ENCODE measurements at places on chromosomes 12 and 14.

GRCh38 chr12:9071969-9072368 lies 43.8 kb downstream of the A2M start:
- no peak for DNase-seq

DNA sequence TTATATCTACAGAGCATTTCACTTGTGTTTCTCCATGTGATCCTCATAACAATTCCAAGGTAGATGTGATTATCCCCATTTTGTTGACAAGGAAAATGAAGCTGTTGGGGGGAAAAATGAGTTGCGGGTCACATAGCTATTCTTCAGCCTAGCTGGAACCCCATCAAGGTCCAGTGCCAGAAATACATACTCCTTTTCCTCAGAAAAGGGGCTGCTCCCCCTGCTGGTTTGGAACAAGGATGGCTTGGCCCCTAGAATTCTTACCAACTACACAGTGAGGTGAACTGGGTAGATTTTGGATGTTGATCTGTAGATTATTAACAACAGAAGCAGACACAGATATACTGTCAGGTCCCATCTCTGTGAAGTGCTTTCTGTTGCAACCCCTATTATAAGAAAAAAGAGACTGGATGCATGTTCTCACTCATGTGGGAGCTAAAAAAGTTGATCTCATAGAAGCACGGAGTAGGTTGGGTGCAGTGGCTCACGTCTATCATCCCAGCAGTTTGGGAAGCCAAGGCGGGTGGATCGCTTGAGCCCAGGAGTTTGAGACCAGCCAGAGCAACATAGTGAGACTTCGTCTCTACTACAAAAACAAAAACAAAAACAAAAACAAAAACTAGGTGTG lies 8.9 kb downstream of the IKZF4 start:
- peak; percentile 78 for DNase-seq

- no peak for DNase-seq
Measured at GRCh38 chr14:80003138-80003537, 208.2 kb downstream of the DIO2 start.

- DNase-seq = no peak
Measured at GRCh38 chr14:63928744-63929174, 76.0 kb downstream of the SYNE2 start.

- no peak for DNase-seq
Measured at GRCh38 chr12:29103539-29103974, 45.5 kb upstream of the FAR2 start.

- DNase-seq = peak; percentile 90
Measured at GRCh38 chr12:123141615-123142517, 9.0 kb downstream of the PITPNM2 start.

DNA sequence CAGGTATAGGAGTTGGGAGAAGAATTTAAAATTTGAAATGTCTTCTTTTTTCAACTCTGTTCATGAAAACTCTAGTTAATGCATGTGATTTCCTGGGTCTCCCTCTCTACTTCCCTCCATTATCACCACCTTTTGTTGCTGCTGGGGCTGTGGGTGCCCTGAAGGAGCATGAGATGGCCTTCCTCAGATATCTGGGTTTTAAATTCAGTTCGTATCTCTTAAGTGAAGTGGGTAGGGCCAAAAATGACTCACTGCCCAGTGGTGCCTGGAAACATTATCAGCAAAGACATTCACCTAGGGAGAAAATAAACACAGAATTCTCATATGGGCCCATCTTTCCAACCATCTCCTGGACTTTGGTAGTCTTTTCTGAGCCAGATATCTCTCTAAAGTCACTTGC lies 234.9 kb upstream of the PLEKHG7 start:
- no peak for DNase-seq

DNA sequence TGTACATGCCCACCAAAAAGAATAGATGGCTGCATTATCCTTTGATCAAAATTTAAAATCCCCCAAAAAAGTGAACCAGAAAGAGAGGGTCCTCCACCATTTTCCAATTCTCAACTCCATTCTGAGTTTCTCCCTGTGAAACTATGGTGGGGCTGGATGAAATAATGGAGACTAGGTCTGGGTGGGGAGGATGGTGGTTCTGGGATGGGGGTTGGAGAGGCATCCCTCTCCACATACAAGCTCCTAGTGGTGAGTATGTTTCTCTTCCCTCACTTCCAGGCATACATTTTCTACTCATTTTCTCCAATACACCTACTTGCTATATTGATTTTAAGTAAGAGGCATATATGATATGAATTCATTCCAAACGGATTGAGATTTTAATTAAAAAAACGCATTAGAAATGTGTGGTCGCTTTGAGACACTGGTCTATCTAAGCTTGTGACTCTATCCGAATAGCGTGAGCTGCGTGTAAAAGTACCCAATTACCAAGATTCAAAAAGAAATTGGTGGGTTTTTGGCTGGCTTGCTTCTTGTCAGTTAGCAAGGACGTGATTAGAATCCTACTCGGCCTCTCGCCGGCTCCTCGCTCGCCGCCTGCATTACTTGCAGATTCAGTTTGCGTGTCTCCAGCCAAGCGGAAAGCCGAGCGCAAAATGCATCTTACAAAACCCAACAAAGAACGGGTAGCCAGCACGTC lies 3.4 kb downstream of the ASCL1 start:
- no peak for DNase-seq

DNA sequence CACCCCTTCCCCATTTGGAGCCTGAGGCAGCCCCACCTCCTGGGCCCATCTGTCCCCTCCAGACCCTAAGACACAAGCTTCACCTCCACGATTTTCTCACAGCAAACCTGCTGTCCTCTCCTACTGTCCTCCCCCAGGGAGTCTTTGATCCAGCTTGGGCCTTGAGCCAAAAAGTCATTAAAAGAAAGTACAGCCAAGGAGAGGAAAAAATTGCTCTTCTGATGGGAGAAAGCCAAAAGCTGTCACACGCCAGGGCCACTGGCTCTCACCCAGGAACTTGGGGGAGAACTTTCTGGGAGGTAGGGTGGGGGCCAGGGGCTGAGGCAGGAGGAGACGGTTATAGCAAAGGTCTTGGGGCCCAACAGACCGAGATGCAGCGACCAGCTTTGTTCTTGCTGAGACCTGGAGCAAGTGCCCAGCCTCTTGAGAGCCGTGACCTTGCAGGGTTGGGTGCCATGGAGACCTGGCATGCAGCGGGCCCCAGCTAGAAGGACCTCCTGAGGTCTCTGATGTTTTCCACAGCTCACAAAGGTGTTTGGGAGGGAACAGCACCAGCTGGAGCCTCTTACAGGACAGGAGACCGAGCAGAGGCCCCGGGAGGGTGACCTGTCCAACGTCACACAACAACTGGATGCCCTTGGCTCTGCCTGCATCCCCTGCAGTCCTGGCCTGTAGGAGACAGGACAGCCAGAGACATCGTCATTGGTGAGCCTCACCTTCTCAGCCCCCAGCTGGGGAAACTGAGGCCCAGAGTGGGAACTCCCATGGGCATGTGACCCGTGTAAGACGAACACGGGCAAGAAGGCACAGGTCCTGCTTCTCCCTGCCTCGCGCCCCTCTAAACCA lies 124.5 kb downstream of the CALM1 start:
- no peak for DNase-seq

DNA sequence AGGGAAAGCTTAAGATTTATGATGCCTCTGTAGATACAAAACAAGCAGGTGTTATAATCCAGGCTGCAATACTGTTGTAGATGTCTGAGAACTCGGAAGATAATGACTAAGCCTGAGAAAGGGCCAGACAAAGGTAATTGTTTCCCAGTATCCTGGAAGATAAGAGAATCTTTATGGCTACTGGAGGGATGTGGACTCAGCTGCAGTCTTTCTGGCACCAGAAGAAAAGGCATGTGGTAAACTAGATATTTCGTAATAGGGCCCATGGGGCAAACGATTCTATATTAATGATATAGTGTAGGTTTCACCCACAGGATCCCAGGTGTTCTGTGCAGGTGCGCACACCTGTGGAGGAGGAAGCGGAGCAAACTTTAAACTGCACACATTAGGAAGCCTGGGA lies 9.2 kb upstream of the APOLD1 start:
- no peak for DNase-seq

DNA sequence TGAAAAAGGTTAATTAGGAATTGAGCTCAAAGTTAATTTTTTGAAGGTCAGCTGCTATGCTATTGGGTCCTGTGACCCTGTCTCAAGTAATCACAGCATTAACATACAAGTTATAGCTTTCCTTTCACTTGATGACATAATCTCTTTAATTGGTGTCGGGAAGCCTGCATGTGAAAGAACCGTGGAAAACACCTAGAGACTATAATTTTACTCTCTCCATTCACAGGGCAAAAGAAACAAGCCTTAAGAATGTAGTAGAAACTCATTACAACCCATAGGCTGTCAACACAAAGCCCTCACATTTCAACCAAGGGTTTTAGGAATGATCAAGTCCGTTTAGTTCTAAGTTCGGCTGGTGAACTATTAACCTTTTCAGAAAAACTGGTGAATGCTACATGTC lies 104.4 kb downstream of the PPM1A start:
- DNase-seq = no peak

DNA sequence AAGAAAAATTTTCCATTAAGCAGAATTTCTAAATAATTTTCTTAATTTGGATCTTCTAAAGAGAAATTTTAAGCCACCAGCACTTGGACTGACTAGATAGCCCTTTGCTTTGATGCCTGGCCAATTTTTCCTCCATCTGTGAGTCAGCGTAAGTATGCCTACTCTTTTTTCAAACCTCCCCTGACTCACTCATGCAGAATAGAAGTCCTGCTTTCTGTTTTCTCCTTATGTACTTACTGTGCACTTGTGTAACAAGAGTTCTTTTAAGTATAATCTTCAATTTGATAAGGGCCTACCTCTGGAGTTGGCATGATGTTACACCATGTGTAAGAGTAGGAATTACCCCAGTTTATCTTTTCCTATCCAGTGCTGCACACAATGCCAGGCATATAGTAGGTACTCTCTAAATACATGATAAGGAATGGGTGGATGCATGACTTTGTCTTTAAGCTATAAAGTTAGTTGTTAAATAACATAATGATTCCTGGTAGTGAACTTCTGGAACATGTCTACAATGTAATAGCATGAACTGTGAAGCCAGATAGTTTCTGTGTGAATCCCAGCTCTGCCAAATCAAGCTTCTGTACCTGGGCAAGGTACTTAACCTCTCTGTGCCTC lies 329.6 kb downstream of the TMTC2 start:
- peak; percentile 83 for DNase-seq

- no peak for DNase-seq
Measured at GRCh38 chr14:88599761-88600439, 37.1 kb downstream of the ZC3H14 start.

DNA sequence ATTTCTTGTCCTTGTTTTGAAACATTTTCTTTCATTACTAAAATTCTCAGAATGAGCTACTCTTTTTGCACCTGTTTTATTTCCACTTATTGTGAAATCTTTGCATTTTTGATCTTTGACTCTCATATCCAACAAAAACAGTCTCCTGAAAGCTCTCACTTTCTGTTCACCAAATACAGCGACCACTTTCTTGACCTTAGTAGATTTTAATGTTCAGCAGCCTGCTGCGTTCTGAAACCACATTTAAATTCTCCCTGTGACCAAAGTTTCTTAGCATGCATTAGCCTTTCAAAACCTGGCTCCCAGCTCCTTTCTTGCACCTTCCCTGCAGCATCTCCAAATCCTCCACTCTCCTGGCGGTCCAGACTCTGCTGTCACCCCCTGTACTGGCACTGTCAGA lies 404.4 kb upstream of the PDE3A start:
- DNase-seq = no peak

GRCh38 chr14:80239631-80240030 lies 28.3 kb upstream of the DIO2 start:
- DNase-seq = no peak

DNA sequence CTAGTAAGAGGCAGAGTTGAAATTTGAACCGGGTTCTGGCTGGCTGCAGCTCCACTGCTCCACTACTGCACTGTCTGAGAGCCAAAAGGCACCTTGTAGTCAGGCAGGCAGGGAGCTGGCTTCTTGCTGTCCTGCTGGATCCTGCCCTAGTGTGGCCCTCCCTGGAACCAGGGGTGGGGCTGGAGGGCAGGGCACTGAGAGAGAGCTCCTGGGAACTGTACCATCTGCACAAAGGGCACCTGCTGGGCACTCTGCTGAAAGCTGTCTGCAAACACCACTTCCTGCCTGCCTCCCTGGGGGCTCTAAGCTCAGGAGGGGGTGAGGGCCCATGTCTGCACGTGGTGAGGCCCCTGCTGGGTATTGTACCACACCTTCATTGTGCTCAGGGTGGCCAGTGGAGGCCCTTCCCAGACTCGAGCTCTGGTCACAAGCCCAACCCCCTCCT lies 19.0 kb upstream of the TCL1B start:
- no peak for DNase-seq

DNA sequence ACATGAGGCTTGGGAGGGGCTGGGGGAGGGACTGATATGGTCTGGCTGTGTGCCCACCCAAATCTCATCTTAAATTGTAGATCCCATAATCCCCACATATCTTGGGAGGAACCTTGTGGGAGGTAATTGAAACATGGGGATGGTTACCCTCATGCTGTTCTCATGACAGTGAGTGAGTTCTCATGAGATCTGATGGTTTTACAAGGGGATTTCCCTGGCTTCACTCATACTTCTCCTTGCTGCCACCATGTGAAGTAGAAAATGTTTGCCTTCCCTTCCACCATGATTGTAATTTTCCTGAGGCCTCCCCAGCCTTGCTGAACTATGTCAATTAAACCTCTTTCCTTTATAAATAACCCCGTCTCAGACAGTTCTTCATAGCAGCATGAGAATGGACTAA lies 362.9 kb downstream of the PCNX1 start:
- DNase-seq = no peak

- DNase-seq = no peak
Measured at GRCh38 chr14:56816574-56817391, 6.5 kb upstream of the OTX2 start.

DNA sequence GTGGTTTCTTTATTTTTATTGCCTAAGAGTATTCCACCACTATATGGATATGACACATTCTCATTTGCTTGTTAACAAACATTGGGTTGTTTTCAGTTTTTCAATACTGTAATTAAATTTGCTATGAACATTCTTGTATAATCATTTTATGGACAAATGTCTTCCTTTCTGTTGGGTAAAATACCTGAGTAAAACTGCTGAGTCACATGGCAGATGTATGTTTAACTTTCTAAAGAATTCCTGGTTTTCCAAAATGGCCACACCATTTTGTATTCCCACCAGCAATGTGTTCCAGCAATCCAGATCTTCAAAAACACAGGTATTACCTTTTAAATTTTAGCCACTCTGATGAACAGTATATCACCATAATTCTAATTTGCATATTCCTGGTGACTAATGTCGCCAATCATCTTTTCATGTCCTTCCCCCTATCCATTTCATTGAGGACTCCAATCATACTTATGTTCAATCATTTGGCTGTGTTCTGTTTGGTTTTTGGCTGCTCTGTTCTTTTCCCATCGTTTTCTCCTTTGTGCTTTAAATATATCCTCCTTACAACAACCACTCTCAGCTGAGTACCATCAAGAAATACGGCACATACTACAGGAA lies 36.0 kb downstream of the CDK17 start:
- no peak for DNase-seq

All from ACHN (cell line).